ENCODE measurements at places on chromosomes 6 and 20.

DNA sequence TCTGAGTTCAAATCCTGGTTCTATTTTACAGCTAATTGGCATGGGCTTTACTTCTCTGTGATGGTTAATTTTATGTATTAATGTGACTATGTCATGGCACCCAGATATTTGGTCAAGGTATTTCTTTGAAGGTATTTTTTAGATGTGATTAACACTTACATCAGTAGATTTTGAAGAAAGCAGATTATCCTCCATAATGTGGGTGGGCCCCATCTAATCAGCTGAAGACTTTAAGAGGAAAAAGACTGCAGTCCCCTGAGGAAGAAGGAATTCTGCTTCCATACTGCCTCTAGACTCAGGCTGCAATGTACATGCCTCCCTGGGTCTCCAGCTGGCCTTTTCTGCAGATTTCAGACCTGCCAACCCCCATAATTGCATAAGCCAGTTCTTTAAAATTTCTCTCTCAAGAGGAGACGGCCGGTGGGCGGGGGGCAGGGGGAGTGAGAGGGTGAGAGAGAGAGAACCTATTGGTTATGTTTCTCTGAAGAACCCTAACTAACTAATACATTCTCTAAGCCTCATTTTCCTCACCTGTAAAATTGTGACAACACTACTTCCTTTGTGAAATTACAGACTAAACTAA is 338.2 kb upstream of the PRDM1 start:
- DNase-seq = no peak
- H3K36me3 ChIP-seq = no peaks in the 10 kb centered on the region
- no peaks in the 10 kb centered on the region for H3K27me3 ChIP-seq

DNA sequence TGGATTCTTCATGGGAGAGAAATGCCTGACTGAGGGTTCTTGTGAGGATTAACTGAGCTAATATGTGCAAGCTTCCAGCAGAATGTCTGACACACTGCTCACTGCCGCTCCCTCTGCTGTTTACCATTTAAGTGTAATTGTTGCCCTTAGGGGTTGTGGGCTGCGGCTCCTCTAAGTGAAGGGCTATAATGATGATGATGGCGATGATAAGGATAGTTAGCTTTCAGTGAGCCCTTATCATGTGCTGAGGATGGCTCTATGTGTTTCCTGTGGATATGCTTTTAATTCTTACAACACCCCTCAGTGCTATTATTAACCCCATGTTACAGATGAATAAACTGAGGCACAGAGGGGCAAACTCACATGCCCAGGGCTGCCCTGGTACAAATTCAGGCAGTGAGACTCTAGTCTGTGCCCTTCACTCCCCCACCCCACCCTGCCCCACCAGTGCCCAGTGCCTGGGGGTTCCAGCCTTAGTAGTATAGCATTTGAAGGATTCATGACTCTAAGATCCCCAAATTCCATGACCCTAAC is 33.4 kb downstream of the TGM2 start:
- no peak overlapping the region for H3K4me3 ChIP-seq
- H3K4me1 ChIP-seq = peaks cover under 1% of the 10 kb centered on the region
- no peak overlapping the region for H3K27ac ChIP-seq
- DNase-seq = no peak
- H3K36me3 ChIP-seq = no peaks in the 10 kb centered on the region
- no peaks in the 10 kb centered on the region for H3K27me3 ChIP-seq

DNA sequence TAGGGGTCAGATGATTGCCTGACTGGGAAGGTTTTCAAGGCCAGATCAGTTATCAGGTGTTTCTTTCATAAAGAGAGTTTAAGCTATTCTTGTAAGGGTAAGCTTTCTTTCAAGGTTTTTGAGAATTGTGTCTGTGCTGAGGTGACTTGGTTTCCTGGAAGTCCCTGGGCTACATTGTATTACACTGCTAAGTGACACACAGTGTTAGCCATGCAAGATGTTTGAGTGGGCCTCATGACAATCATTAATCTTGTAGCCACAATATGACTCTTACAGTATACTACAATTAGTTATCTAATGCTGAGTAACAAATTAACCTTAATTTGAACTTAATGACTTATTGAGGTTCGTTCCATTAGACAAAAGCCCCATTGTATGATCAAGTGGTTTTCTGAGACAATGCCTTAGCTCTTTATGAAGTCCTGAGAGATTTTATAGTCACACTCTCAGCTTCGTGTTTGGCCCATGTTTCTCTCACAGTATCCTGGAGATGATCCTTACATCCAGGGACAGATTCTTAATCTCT is 186.7 kb downstream of the RPS12 start:
- H3K36me3 ChIP-seq = no peaks in the 10 kb centered on the region
- no peak for DNase-seq
- H3K27ac ChIP-seq = no peak overlapping the region
- no peaks in the 10 kb centered on the region for H3K4me1 ChIP-seq
- no peaks in the 10 kb centered on the region for H3K27me3 ChIP-seq

DNA sequence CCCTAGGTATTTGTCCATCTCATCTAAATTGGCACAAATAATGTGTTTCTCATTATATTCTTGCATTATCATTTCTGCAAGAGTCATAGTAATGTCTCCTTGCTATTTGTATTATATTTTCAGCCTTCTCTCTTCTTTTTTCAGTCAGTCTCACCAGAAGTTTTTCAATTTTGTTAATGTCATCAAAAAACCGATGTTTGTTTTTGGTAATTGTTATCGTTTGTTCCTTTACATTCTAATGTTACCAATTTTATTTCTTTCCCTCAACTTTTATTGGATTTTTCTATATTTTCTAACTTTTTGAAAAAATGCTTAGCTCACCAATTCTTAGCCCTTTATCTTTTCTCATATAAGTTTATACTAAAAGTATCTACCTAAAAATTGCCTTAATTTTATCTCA is 82.2 kb upstream of the NRSN1 start:
- H3K4me1 ChIP-seq = no peaks in the 10 kb centered on the region
- no peak for DNase-seq
- H3K27me3 ChIP-seq = no peaks in the 10 kb centered on the region
- no peak overlapping the region for H3K4me3 ChIP-seq

GRCh38 chr6:20533746-20534294 is 437 bp upstream of the CDKAL1 start:
- H3K27ac ChIP-seq = peak overlapping the region; percentile 68
- H3K4me1 ChIP-seq = no peaks in the 10 kb centered on the region
- H3K27me3 ChIP-seq = no peaks in the 10 kb centered on the region
- no peak for DNase-seq
- H3K36me3 ChIP-seq = no peaks in the 10 kb centered on the region

DNA sequence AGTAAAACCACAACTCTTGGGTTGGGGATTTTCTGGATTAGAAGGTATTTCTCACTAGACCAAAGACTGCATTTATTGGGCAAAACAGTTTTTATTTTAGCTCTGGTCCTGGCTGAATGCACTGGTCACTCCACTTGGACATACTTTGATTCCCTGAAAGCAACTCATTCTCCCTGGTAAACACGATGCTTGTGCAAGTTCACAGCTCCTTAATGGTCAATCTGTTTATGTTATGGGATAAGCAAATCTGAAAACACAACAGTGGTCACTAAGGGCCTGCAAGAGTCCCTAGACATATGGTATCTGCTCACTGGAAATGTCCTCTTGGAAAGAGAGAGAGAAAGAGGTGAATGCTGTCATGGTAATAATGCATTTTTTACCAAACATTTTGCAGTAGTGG is 559.8 kb downstream of the CDH26 start:
- H3K27me3 ChIP-seq = no peaks in the 10 kb centered on the region
- no peaks in the 10 kb centered on the region for H3K36me3 ChIP-seq
- H3K27ac ChIP-seq = no peak overlapping the region
- no peaks in the 10 kb centered on the region for H3K4me1 ChIP-seq
- no peak overlapping the region for H3K4me3 ChIP-seq

- no peaks in the 10 kb centered on the region for H3K36me3 ChIP-seq
- no peaks in the 10 kb centered on the region for H3K27me3 ChIP-seq
- peak; percentile 41 for DNase-seq
- H3K27ac ChIP-seq = peak overlapping the region; percentile 74
- H3K4me1 ChIP-seq = no peaks in the 10 kb centered on the region
Observed at GRCh38 chr6:35468980-35469750, 964 bp downstream of the RPL10A start.

DNA sequence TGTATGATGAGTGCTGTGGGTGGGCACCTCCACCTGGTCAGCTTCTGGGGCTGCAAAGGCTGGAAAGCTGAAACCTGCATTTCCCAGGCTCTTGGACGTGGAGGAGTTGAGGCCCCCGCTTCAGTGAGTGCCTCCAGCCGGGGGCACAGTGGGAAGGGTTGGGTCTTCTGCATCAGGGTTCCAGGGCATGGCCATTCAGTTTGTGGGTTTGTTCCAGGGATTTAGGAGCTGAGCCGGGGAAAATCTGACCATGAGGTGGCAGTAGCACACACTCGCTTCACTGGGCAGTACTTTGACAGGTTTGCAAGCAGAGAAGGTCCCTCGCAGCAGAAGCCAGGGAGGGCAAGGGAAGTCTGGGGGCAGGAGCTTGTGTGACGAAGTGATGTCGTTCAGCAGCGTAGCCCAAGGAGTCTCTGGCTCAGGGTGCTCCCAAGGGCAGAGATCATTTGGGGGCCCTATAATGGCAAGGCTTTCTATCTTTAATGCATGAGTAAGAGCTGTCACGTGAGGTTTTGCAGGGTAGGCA is 69.5 kb upstream of the SULF2 start:
- H3K27me3 ChIP-seq = no peaks in the 10 kb centered on the region
- H3K36me3 ChIP-seq = no peaks in the 10 kb centered on the region
- no peak overlapping the region for H3K27ac ChIP-seq
- no peak for DNase-seq

DNA sequence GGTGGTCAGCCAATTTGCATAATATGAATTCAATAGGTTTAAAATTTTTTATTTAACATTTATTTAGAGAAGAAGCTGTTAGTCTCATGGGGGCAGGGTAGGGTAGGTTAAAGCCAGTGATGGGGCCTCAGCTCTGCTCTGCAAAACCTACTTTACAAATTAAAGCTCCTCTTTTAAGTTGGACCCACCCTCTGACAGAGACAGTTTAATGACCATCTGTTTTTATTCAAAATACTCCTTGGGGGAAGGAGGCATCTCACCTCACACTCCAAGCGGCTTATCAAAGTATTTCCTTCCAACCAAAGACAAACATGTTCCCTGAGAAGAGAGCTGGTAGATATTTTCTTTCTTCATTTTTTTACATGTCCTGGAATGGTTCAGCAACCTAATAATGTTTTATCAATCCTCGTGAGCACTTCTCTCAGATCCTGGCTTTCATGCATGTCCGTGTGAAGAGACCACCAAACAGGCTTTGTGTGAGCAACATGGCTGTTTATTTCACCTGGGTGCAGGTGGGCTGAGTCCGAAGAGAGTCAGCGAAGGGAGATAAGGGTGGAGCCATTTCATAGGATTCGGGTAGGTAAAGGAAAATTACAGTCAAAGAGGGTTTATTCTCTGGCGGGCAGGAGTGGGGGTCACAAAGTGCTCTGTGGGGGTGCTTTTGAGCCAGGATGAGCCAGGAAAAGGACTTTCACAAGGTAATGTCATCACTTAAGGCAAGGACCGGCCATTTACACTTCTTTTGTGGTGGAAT is 184.7 kb downstream of the GJA1 start:
- no peak for DNase-seq
- no peak overlapping the region for H3K27ac ChIP-seq
- H3K4me1 ChIP-seq = no peaks in the 10 kb centered on the region
- no peaks in the 10 kb centered on the region for H3K36me3 ChIP-seq

GRCh38 chr6:93165850-93166430 is 253.4 kb downstream of the EPHA7 start:
- H3K27ac ChIP-seq = no peak overlapping the region
- no peak for DNase-seq
- no peaks in the 10 kb centered on the region for H3K36me3 ChIP-seq

DNA sequence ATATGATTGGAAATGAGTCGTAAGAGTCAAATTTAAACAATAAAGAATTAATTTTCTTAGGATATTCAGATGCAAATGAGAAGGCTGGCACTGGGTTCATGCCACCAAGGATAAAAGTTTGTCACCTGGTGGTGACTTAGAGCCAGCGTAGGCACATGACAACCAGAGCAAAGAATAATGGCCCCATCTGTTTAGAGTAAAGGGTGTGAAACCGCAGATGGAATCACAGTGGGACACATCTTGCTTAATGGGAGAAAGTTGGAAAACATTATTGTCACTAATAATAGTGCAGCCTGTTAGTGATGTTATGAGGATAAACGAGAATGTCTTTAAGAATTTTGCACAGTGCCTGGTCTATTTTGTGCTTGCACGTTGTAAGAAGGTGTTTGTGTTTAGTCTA is 727.8 kb downstream of the QKI start:
- no peak for DNase-seq
- H3K4me3 ChIP-seq = no peak overlapping the region
- H3K27ac ChIP-seq = no peak overlapping the region
- H3K27me3 ChIP-seq = no peaks in the 10 kb centered on the region
- no peaks in the 10 kb centered on the region for H3K4me1 ChIP-seq

DNA sequence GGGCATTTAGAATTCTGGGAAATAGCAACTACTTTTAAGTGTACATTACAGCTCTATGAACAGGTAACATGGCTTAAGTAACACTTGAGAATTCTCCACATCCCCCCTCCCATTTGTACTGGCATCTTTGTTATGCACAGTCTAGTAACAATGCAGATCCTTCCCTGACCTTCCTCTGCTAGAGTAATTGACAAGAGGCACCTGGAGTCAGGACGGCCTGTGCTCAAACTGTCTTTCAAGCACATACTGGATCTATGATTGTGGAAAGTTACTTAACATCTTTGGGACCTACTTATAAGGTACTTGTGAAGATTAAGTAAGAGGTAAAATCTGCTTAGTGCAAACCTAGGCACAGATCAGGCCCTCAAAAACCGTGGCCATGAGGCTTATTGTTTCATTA is 21.9 kb upstream of the GSTA3 start:
- H3K4me3 ChIP-seq = no peak overlapping the region
- H3K4me1 ChIP-seq = no peaks in the 10 kb centered on the region
- H3K27me3 ChIP-seq = no peaks in the 10 kb centered on the region
- H3K27ac ChIP-seq = no peak overlapping the region
- DNase-seq = no peak
- H3K36me3 ChIP-seq = no peaks in the 10 kb centered on the region

- H3K4me3 ChIP-seq = no peak overlapping the region
- H3K27me3 ChIP-seq = no peaks in the 10 kb centered on the region
- peak; percentile 15 for DNase-seq
- no peaks in the 10 kb centered on the region for H3K36me3 ChIP-seq
- H3K4me1 ChIP-seq = no peaks in the 10 kb centered on the region
Observed at GRCh38 chr20:41133709-41134361, 3.5 kb upstream of the PLCG1 start.

DNA sequence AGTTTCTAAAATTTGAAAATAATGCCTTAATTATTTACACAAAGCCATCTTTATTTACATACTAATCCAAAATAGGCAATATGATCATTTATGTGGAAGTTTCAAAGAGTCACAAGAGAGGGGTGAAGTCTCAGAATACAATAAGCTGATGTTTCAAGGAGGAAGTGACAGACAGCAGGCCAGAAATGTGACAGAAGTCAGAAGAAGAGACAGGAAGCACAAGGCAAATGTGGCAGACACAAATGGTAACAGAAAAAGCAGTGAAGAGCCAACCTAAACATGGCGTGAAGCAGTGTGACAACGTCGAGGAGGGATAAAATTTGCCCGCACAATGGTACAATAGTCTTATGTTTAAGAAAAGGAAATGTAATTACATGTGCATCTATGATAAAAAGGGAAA is 59.8 kb downstream of the SHPRH start:
- H3K4me3 ChIP-seq = no peak overlapping the region
- DNase-seq = no peak
- H3K27me3 ChIP-seq = no peaks in the 10 kb centered on the region
- H3K27ac ChIP-seq = no peak overlapping the region
- H3K4me1 ChIP-seq = no peaks in the 10 kb centered on the region

Data from colonic mucosa (tissue), 4 donors.